Naive thymus-derived CD4-positive, alpha-beta T cell (primary cell): ENCODE measurements at places on chromosomes 12 and 14.

DNA sequence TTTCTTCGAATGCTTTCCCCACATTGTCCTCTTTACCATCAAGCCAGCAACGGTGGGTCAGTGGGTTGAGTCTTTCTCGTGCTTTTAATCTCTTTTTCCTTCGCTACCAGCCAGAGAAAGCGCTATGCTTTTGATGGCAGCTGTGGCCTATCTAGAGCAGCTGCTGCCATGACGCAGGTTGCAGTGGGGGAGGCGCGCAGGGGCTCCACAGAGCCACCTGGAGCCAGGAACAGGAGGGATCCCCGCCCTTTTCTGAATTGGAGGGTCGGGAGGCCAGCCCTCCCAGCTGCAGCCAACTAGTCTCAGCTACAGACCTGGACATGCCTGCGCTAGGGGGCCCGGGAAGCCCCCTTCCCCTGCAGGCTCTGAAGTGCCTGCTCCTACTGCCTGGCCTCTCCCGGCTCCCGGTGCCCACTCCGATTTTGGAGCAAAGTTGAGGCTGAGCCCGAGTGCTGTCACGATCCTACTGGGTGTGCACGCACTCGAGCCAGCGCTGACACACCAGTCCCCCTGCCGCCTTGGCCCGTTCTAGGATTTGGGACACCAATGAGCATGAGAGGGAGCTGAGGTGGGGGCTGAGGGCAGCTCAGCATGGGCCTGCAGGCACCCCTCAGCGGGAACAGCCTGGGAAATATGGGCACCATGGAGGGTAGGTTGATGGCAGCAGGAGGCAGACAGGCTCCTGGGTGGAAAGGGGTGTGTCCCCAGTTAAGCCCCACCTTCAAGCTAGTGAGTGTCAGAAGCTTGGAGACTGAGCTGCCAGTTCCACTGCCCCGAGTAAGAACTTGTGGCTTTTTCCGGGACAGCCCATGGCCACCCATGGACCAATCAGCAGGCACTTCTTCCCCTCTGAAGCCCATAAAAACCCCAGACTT lies 784.2 kb downstream of the SLC6A15 start:
- DNase-seq, result no peak

- no peak for DNase-seq
These were observed 11.5 kb downstream of the ALG10 start for GRCh38 chr12:34033628-34034296.

DNA sequence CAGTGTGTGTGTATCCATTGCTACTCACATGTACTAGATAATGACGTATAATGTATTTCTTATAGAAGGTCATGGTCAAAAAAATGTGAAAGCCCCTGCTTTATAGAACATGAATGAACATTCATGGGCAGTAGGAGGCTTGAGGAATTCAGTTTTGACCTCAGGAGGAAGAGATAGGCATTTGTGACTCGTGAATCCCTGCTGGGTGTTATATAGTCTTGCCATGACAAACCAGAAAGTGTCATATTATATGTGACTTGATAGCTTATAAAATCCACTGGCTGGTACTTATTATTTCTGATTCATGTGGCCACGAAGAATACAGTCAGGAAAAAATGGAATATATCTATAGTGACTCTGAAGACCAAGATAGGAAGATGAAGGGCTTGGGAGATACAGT lies 287.6 kb downstream of the CEP128 start:
- DNase-seq, result no peak

DNA sequence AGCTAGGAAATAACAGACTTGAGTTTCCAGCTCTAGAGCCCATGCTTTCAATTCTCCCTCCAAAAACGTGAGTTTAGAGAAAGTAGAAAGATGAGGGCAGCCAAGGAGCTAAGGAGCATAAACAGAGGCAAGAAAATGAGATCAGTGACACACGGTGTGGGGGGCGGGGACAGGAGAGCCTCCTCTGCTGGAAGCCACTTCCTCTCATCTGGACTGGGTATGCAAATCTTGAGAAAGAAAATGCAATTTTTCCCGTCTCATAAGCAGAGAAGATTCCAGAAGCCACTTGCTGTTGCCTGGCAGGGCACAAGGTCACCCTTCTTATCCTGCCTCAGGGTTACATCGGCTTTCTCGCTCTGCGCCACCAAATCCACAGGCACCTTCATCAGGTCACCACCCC lies 6.0 kb downstream of the OR10P1 start:
- no peak for DNase-seq

- no peak for DNase-seq
These were observed 276.6 kb downstream of the NRXN3 start for GRCh38 chr14:78446807-78447206.

DNA sequence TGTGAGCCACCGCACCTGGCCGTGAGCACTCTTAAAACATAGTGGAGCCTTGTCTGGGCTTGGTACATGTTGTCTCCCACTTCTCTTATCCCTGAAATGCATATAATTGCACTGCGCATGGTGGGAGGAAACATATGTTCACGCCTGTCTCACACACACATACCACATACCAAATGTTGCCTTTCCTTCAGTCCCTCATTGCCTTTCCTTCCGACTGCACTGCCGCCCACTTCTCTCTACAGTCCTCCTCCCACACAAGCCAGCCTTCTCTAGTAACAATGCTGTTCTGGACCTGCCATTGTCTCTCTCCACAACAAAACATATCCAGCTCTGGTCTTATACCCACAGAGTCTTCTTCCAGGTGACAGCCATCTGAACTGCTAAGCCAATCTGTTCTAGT lies 88.3 kb upstream of the PTHLH start:
- no peak for DNase-seq

DNA sequence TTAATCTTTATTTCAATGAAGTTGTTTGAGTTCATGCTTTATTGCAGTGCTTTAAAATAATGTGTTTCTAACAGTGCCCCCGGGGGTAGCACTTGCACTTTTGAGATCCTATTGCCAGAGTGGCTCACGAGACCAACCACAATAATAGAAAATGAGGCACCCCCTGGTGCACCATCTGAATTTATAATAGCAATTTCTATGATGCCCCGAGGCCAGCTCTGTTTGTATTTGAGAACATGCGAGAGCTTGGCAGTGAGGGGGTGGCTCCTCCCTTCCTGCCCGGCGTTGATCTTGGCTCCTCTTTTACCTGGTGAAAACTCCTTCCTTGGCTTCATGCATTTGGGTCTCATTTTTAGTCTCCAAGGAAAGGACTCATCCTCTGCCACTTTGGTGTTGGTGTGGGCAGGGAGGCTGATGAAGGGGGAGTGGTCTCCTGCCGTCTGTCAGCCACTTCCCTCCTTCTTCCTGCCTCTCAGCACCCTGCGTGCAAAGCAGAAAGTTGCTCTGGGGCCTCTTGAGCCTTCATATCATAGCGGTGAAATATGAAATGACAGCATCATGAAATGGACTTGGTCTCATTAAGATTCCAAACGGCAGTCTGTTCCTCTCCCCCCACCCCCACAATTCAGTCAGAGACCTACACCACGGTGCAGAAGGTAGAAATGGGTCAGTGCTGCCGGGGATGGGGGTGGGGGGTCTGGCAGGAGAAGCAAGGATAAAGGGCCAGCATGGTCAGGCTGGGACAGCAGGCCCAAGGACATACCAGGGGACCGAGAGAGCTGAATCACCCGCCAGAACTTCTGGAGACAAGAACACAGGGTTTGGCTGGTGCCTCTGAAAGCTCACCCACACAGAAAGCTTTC lies 17.7 kb upstream of the NRXN3 start:
- DNase-seq, result no peak

DNA sequence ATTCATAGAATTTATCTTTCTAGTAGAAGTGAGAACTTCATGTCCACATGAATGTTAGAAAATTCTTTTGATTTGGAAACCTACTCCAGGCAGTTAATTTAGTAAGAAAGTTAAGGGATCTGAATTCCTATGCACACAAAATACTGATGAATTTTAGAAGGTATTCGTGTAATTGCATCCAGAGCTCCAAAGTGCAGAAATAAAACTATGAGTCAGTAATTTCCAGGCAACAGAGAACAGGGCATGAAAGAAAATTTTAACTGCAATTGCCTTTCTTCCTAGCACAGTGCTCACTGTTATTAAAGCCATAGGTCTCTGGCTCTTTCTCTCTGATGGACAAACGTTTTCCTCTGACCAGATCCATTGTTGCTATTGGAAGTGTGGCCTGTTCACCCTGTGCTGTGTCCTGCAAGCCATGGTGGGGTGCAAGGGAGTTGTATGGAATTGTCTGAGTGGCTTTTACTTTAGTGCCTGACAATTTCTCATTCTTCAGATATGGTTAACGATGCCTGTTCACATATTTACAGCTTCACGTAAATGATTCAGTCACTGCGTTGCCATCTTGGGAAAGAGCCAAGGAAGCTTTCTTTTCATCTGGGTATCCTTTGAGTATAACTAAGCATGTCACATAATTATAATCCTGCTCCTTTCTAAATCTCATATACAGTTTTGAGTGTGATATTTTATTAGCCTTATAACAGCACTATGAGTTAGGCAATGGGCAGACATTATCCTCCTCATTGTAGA lies 145.1 kb downstream of the ACSS3 start:
- DNase-seq, result no peak

- no peak for DNase-seq
These were observed 51.5 kb downstream of the ST8SIA1 start for GRCh38 chr12:22283006-22283506.

- no peak for DNase-seq
These were observed 218.7 kb upstream of the TBX3 start for GRCh38 chr12:114902665-114903064.

DNA sequence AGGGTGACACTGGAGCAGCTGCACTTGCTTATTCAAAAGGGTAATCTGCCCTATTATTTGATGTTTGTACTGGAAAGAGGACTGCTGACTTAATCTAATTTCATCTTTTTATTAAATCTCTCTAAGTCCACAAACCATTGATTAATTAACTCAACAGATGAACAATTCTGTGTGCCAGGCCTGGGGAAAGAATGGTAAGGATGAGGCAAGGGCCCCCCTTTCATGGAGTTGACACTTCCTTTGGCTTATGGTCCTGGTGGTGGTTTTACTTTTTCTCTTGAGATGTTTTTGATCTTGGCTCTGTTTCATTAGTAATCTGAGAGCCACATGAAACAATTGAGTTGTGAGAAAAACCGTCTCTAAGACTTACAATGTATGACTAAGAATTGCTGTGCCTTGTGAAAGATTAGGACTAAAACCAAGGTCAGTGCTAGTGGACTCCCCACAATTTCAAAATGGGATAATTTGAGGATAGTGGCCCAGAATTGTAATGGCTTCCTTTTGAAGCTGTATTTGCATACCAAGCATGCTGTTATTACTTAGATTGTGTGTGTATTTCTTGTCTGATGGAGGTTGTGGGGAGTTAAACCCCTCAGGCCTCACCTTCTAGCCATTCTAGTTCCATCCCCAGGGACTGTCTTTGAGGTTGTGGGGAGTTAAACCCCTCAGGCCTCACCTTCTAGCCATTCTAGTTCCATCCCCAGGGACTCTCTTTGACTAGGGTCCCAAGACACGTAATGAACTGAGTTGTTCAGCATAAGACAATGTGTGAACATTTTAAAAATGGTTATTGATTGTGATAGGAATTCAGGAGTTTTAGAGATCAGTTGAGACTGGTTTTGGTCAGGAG lies 52.5 kb upstream of the EVL start:
- no peak for DNase-seq

GRCh38 chr12:53781228-53781801 lies 29.5 kb upstream of the CISTR start:
- DNase-seq, result no peak

- DNase-seq, result no peak
These were observed 79.9 kb upstream of the KCNA1 start for GRCh38 chr12:4829793-4830162.

GRCh38 chr12:38890102-38890855 lies 15.1 kb downstream of the CPNE8 start:
- DNase-seq, result no peak

DNA sequence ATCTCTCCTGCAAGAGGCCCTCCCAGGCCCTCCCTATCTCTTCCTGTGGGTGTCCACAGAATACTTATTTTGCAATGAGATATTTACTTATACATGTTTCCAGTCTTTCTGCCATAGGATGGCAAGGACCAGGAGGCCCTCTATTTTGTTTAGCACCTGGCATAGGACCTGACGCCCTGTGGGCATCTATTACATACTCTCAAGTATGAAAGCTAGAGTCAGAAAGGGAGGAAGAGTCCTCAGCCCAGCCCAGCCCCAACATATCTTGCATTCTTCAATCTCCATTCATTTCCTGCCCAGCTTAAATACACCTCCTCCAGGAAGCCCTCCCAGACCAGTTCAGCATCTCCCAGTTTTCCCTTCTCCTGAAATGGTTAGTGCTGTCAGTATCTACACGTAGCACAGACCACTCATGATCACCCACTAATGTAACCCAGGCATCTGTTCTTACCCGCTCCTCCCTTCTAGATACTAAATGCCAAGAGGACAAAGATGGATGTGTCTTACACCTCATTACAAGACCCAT lies 7.4 kb downstream of the FOXN4 start:
- DNase-seq, result no peak

GRCh38 chr12:100266585-100266834 lies 369 bp downstream of the DEPDC4 start:
- no peak for DNase-seq

GRCh38 chr14:55545779-55546178 lies 34.2 kb upstream of the KTN1 start:
- DNase-seq, result no peak

DNA sequence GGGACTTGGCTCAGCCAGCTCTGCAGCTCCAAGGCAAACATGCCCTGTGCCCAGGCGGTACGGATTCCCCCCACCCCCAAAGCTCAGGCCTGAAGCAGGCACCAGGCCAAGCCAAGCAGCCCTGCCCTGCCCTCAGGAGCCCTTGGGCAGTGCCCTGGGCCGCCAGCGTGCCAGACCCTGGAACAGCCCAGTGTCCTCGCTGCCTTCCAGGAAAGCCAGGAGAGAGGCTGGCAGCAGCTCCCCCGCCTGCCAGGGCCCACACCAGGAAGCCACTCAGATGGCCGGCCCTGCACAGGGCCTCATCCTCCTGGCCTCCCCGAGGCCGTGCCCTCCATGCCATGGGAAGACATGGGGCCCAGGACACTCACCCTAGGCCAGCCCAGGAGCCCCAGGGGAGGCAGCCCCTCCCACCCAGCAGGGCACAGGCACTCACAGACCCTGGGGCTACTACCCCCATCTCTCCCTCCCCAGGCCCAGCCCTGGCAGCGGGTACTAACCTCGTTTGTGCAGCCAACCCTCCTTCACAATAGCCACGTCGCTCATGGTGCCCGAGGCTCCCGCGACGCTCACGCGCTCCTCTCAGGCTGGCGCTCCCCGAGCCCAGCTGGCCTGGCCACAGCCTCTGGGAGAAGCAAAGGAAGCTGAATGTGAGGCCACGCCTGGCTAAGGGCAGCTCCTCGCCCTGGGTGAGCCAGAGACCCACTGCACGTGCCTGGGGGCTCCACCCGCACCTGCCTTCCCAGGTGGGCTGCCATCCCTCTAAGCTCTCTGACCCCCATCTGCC lies 3.3 kb downstream of the AKT1 start:
- no peak for DNase-seq

DNA sequence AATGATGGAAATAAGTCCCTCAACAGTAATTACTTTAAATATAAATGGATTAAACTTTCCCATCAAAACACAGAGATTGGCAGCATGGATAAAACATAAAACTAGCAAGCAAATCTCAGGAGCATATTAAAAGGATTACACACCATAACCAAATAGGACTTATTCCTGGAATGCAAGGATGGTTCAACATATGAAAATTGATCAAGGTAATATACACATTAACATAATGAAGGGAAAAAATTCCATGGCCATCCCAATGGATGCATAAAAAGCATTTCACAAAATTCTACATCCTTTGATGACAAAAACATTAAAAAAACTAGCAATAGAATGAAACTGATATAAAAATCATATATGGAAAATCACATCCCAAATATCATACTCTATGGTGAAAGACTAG lies 13.6 kb downstream of the CACNA2D4 start:
- DNase-seq, result no peak
